ENCODE measurements at places on chromosomes 7 and 10.

- no peak for DNase-seq
These were observed 6.3 kb downstream of the ABCC2 start for GRCh38 chr10:99788598-99789256.

DNA sequence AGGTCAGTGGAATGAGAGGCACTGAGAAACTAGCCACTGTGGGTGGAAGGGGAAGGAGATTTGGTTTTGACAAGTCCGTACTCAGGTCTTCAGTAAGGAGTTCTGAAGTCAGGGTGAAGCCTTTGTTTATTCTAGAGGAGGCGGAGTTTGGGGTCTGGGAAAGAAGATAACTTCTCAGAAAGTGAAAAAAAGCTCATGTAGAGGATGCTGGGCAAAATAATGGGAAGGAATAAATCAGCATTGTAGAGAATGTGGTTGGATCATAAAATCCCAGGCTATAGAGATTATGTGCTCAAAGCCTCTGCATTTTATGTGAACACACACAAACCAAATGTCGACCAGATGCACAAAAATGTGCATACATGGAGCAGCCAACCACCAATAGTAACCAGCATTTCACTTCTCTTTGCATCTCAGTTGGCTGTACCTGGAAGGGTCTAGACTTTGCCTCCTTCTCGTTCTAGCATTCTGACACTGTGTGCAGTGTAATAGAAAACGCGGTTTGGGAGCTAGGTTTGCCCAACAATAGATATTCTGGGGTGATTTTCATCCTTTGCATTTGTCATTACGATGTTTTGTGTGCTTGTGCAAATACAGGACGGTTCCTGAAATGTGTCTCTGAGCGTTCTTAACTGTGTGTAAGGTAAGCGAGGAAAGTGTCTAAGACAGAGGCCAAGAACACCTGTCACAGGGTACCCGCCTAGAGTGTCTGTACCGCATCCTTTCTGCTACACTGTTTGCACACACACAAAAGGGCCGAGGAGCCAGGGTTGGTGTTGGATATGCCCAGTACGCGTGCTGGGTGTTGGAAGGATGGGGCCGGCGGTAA lies 603 bp upstream of the HECW1 start:
- no peak for DNase-seq

DNA sequence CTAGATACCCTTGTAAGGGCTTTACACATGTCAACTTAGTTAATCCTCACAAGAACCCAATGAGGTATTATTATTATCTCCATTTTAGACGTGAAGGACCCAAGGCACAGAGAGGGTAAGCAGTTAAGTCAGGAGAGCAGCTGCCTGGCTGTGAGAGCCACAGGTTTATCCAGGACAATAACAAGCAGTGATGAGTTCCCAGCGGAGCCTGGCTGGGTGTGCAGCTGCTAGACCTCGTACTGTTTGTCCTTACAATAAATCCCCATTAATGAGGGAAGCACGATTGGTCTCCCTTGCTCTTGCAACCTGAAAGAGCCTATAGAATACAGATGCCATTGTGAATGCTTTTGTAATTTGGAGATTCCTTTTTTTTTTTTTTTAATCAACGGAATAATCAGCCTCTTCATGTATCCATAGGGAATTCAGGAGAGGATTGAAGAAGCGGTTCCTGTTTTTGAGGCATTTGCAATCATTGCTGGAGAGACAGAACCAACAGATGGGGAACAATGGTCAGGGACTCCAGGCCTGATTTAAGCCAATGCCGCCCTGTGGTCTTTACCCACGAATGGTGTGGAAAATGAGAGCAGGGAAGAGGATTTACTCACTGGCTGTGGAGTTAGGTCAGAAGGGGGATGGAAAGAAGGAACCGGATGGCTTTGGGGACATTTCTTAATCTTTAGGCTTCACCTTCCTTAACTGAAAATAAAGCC lies 12.3 kb upstream of the ASB4 start:
- DNase-seq: no peak

- no peak for DNase-seq
These were observed 10.8 kb downstream of the AFAP1L2 start for GRCh38 chr10:114393482-114393881.

DNA sequence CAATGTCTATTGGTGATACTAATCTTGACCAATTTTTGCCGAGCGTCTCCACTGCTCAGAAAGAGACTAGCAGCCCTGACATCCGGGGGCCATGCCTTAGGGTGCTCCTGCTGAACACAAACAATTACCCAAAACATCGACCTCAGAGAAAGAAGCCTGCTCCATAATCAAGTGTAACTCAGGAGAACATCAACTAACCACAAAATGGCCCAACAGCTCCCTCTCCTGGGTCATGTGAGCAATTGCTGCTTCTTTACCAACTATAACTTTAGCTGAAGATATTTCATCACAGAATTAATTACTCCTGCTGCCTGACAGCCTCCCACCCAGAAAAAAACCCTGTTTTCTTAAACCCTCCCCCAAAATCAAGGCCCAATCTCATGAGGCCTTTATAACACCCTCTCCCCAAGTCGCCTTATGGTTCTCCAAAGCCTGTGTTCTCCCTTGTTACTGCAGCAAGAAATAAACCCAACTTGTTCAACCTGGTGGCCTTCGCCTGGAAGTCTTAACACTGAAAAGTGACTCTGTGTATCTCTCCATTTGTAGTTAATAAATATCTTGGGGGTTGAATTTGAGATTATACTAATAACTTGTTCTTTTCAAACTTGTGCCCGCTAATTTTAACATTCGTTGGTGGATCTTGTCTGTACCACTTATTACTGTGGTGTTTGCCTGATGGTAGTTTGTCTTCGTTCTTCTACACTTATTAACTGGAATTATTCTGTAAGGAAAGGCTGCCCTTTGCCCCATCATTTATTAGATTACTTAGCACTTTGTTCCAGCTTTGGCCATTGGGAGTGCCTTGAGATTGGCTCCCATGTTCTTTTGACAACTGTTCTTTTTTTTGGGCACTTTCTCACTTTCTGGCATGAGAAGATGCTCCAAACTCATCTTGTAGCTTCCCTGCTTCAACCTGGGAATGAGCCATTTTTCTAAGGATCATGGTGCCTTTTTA lies 21.2 kb upstream of the RAMP3 start:
- peak; percentile 73 for DNase-seq

DNA sequence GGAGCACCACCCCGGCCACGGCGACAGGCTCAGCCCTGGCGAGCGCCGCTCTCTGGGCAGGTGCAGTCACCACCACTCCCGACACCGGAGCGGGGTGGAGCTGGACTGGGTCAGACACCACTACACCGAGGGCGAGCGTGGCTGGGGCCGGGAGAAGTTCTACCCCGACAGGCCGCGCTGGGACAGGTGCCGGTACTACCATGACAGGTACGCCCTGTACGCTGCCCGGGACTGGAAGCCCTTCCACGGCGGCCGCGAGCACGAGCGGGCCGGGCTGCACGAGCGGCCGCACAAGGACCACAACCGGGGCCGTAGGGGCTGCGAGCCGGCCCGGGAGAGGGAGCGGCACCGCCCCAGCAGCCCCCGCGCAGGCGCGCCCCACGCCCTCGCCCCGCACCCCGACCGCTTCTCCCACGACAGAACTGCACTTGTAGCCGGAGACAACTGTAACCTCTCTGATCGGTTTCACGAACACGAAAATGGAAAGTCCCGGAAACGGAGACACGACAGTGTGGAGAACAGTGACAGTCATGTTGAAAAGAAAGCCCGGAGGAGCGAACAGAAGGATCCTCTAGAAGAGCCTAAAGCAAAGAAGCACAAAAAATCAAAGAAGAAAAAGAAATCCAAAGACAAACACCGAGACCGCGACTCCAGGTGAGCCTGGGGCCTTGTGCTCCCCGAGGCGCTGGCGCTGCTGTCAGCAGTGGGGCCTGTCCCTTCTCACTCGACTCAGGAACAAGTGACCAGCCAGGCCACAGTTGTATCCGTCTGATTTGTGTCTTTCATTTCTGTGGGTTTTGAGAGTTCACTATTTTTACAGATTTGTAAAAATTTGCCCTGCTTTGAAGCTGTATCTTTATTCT lies 117.7 kb downstream of the CYTH3 start:
- DNase-seq: no peak

DNA sequence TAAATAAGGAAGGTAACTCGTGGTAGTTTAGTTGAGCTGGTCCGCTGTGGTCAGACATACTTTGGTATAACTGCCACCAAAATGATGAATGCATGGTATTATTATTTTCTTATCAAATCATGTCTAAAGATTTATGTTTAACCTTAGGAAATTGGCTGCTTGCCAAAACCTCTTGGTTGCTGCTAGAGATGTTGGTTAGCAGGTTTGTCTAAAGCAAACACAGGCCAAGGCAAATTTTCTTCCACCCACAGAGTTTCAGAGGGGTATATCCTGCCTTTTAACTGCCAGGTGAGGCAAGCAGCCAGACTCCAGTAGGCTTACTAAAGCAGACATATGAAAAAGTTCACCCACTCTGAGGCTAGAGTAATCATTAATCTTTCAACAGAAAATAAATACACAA lies 101.4 kb downstream of the SEMA3E start:
- no peak for DNase-seq

GRCh38 chr10:44965651-44966097 lies 6.1 kb downstream of the RASSF4 start:
- no peak for DNase-seq

- DNase-seq: no peak
These were observed 121.2 kb downstream of the BAMBI start for GRCh38 chr10:28798428-28798955.

DNA sequence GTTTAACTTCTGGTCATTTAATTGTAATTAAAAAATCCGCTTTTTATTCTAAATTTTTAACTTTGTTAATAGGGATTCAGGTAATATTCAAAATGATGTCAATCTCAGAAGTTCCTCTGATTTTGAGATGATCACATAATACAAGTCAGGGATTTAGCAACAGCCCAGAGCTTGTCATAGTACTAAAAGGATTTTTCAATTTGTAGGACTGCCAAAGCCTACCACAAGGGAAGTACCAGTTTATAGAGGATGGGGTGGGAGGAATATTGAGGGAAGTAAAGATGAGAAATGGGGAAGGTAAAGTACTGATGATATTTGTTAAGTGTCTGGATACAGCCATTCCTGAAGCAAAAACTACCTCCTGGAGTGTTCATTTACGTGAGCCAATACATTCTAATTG lies 278.2 kb upstream of the TEX47 start:
- peak; percentile 10 for DNase-seq

DNA sequence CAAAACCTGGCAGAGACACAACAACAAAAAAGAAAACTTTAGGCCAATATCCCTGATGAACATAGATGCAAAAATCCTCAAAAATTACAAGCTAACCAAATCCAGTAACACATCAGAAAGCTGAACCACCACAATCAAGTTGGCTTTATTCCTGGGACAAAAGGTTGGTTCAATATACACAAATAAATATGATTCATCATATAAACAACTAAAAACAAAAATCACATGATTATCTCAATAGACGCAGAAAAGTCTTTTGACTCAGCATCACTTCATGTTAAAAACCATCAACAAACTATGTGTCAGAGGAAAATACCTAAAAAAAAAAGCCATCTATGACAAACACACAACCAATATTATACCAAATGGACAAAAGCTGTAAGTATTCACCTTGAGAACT lies 283.5 kb downstream of the THSD7A start:
- no peak for DNase-seq

DNA sequence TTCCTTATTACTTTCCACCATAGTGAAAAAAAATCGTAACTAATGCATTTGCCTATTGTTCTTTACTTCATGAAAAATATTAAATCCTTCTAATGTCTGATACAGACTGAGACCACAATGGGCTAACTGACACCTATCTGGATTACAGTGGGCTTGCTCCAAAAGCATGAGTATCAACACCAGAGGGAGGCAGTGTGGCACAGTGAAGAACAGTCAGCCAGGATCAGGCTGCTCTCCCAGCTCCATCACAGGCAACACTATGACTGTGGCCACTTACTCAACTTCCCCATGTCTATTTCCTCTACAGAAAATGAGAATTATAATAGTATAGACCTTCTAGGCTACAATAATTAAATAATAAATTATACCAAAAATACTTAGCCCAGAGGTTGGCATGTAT lies 97.2 kb downstream of the SLC25A13 start:
- DNase-seq: peak; percentile 43

DNA sequence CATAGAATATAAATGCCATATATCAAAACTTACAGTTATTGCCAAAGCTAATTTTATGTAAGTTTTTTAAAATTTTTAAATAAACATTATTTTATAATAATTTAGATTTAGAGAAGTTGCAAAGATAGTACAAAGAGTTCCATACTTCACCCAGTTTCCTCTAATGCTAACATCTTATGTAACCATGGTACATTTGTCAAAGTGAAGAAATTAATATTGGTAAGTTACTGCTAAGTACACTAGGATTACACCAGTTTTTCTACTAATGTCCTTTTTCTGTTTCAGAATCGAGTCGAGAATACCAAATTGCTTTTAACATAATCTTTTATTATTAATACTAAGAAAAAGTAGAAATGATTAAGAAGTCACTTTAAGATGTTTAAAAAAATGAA lies 29.2 kb downstream of the CSGALNACT2 start:
- no peak for DNase-seq

GRCh38 chr7:22607180-22607579 lies 107.2 kb upstream of the STEAP1B start:
- DNase-seq: no peak

DNA sequence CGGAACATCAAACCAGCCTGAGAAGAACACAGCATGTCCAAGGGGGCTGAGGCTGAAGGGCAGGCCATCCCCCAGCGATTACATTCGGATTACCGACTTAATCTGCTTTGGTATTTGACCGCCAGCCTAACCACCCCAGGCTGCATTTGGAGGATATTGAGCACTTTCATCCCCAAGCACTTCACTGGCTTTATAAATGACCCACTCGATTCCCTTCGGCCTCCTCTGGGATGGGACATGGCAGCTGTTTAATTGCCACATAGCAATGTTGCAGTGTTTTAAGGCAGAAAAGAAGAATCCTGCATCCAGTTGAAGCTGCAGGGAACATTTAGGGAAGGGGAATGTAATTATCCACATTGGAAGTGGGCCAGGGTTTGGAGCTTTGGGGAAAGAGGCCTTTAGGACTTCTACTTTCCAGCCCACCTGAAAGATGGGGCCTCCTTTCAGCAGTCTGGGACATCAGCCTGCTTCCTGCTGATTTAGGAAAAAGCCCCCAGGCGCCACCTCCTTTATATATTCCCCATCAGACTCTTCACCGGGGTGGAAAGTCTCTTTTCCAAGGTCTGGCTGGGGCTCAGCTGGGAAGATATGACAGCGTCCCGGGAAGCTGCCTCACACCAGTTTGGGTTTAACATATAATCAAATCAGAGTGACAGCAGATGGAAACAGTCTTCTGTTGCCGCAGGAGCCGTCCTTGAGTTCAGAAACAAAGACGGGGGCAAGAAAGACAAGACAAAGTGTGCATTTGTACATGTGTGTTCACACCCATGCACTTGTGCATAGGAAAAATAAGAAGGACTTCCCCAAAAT lies 9.2 kb downstream of the DPCD start:
- DNase-seq: no peak

Measured in MV-4-11 (cell line).